Ovary (tissue), 10 donors: ENCODE measurements at places on chromosomes 7 and 10. TPM values are rescaled to one million over a fixed set of nuclear protein-coding genes. Genes with fewer than 3 reads are reported as not detected.

- no peak overlapping the region for H3K4me3 ChIP-seq
- no peaks in the 10 kb centered on the region for H3K36me3 ChIP-seq
- no peaks in the 10 kb centered on the region for H3K27me3 ChIP-seq
- DNase-seq: no peak
- H3K27ac ChIP-seq: no peak overlapping the region
These were observed 220.5 kb upstream of the SEMA3D start for GRCh38 chr7:85407391-85407790.

DNA sequence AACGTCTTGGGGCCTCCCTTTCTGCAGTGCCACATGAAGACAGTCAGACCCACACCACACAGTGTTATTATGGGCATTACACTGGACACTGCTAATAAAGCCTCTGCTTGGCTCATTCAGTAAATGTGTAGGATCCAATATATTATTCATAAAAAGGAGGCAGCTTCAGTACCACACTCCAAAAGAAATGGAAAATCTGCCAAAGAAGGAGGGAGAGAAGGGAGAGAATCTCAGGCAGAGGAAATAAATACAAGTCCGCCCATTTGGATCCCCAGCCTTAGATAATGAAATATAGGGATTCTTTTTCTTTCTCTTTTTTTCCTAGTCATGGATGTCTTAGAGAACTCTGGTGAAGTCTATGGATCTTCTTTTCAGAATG is 162.2 kb downstream of the ELMO1 start:
- H3K36me3 ChIP-seq: no peaks in the 10 kb centered on the region
- H3K27ac ChIP-seq: no peak overlapping the region
- H3K4me1 ChIP-seq: peaks cover 25% of the 10 kb centered on the region

GRCh38 chr10:130931256-130931655 is 380.3 kb downstream of the TCERG1L start:
- H3K27ac ChIP-seq: no peak overlapping the region
- H3K27me3 ChIP-seq: no peaks in the 10 kb centered on the region
- DNase-seq: no peak
- H3K36me3 ChIP-seq: no peaks in the 10 kb centered on the region

- H3K4me3 ChIP-seq: no peak overlapping the region
- H3K27ac ChIP-seq: no peak overlapping the region
- no peaks in the 10 kb centered on the region for H3K27me3 ChIP-seq
These were observed 95.6 kb downstream of the ST7 start for GRCh38 chr7:117048882-117049281.

SNX10 gene
- 4.4 TPM for total RNA-seq

DNA sequence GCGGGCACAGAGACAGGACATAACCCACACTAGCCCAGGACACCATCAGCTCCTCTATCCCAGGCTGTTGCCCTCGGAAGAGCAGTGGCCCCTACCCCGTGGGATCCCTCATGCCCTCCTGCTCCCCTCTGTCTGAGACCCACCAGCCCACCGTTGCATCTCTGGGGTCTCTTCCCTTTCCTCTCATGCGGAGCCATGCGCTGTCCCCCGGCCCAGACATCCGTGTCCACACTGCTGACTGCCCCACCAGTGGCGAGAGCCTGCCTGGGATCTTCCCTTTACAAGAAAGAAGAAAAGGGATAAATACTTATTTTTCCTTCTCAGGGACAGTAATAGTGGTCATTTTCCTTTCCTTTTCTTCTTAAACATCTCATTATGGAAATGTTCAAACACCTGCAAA is 115.4 kb downstream of the WDR37 start:
- H3K36me3 ChIP-seq: no peaks in the 10 kb centered on the region
- no peaks in the 10 kb centered on the region for H3K4me1 ChIP-seq
- H3K27me3 ChIP-seq: no peaks in the 10 kb centered on the region
- DNase-seq: no peak

ZMYND11 gene
- 86.8 TPM for total RNA-seq

GRCh38 chr7:65477326-65477725 is 103.7 kb downstream of the ZNF92 start:
- no peaks in the 10 kb centered on the region for H3K27me3 ChIP-seq
- no peak overlapping the region for H3K4me3 ChIP-seq
- H3K27ac ChIP-seq: no peak overlapping the region
- H3K36me3 ChIP-seq: no peaks in the 10 kb centered on the region
- H3K4me1 ChIP-seq: no peaks in the 10 kb centered on the region

CDNF gene
- total RNA-seq: 6.0 TPM

DNA sequence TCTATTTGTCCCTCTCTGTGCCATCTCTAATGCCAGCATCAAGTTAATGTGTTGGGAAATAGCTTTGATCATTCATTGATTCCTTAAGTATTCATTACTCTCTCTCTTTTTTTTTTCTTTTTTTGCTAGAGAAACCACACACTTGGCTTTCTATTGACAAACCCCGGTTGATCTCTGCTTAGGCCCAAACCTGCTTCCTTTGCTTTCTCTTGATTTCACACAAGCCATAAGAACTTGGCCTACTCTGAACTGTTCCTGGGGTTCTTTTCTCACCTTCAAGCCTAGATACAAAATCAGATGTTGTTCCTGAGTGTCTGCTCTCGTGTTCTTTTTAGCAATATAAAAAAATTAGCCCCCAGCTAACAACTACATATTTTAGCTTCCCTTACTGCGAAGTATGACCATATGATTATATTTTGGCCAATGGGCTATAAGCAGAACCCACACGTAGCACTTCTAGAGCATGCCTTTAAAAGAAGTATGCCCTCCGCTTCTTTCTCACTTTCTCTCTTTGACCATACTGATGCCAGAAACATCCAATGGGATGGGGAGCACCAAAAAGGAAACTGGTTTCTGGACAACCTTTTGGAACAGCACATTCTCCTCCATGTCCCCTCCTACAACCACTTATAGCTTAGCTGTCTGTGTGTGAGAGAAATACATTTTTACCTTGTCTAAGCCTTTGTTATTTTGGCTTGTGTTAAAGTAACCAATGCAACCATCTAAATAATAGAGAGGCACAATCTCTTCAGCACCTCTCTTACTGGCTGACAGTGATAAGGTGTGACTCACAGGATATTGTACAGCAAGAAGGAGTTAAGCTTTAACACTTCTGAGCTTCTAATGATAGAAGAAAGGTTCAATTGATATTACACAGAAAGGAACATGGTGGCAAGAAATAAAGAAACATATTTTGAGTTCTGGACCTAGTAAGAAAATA is 96.6 kb upstream of the LRRN3 start:
- no peaks in the 10 kb centered on the region for H3K27me3 ChIP-seq
- DNase-seq: no peak
- H3K4me3 ChIP-seq: no peak overlapping the region

- H3K4me3 ChIP-seq: no peak overlapping the region
- no peak overlapping the region for H3K27ac ChIP-seq
- no peaks in the 10 kb centered on the region for H3K27me3 ChIP-seq
- no peaks in the 10 kb centered on the region for H3K36me3 ChIP-seq
These were observed 234.7 kb downstream of the GFRA1 start for GRCh38 chr10:116038259-116038658.

ZNF804B gene
- 0.25 TPM for total RNA-seq

GRCh38 chr7:138396251-138397070 is 63.6 kb upstream of the TRIM24 start:
- no peak overlapping the region for H3K27ac ChIP-seq
- no peaks in the 10 kb centered on the region for H3K27me3 ChIP-seq

GRCh38 chr10:77630507-77630848 is 7.1 kb downstream of the KCNMA1 start:
- DNase-seq: no peak
- peaks cover 1% of the 10 kb centered on the region for H3K4me1 ChIP-seq
- H3K4me3 ChIP-seq: no peak overlapping the region
- no peaks in the 10 kb centered on the region for H3K36me3 ChIP-seq

- H3K27me3 ChIP-seq: no peaks in the 10 kb centered on the region
- H3K4me3 ChIP-seq: no peak overlapping the region
- no peaks in the 10 kb centered on the region for H3K36me3 ChIP-seq
- peaks cover 9% of the 10 kb centered on the region for H3K4me1 ChIP-seq
These were observed 58.1 kb downstream of the FHIP2A start for GRCh38 chr10:114879541-114880158.

FFAR4 gene
- total RNA-seq: 3.7 TPM

- H3K4me3 ChIP-seq: no peak overlapping the region
- H3K27me3 ChIP-seq: no peaks in the 10 kb centered on the region
- no peak for DNase-seq
- H3K36me3 ChIP-seq: no peaks in the 10 kb centered on the region
These were observed 32.8 kb downstream of the JCAD start for GRCh38 chr10:30026578-30026977.

DNA sequence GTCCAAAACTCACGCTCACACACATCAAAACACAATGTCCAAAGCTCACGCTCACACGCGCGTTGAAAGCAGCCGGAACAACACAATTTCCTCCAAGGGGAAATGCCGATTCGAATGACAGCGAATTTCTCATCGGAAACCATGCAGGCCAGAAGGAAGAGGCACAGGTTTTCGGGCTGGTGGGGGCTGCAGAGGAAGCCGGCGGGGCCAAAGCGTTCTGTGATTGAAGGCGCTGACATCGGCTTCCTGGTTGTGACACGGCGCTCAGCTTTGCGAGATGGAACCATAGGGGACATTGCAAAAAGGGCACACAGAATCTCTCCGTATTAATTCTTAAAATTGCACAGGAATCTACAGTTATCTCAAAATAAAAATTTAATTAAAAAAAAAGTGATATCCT is 61.3 kb downstream of the FOXL3 start:
- H3K36me3 ChIP-seq: no peaks in the 10 kb centered on the region
- DNase-seq: no peak

UCMA gene
- not detected for total RNA-seq

GRCh38 chr10:36177071-36177470 is 535.0 kb upstream of the FZD8 start:
- no peaks in the 10 kb centered on the region for H3K4me1 ChIP-seq
- no peaks in the 10 kb centered on the region for H3K36me3 ChIP-seq
- no peak for DNase-seq

INHBA gene
- 8.8 TPM for total RNA-seq

GRCh38 chr7:140677496-140677895 is 4.8 kb downstream of the ADCK2 start:
- DNase-seq: no peak
- no peaks in the 10 kb centered on the region for H3K4me1 ChIP-seq
- no peaks in the 10 kb centered on the region for H3K27me3 ChIP-seq
- H3K27ac ChIP-seq: no peak overlapping the region
- H3K36me3 ChIP-seq: no peaks in the 10 kb centered on the region
- no peak overlapping the region for H3K4me3 ChIP-seq

DNA sequence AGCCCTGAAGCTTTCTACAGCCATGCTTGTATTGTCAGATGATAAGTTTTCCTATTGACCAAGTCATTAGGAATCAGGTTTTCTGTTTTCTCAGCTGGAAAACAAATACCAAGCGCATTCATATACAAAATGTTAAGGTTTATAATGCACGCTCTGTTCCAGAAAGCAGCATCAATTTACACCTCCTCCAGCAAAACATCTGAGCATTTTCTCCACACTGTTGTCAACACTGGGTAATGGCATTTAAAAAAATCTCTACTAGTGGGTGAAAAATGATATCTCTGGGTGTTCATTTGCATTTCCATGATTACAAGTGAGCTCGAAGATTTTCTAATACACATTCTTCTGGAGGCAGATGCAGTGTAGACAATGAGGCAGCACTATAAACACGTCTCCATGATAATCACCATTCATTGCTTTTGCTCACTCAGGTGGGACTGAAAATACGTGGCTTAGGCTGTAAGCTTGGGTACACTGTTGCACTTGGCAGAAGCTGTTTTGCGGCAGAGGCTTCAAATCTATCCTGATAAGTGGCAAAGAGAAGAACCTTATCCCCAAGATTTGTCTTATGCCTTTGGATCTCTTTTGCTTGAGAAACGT is 114.8 kb upstream of the PLPP4 start:
- no peaks in the 10 kb centered on the region for H3K27me3 ChIP-seq
- H3K4me3 ChIP-seq: no peak overlapping the region
- H3K27ac ChIP-seq: no peak overlapping the region
- H3K4me1 ChIP-seq: no peaks in the 10 kb centered on the region

- H3K36me3 ChIP-seq: no peaks in the 10 kb centered on the region
- no peak overlapping the region for H3K27ac ChIP-seq
- H3K4me1 ChIP-seq: no peaks in the 10 kb centered on the region
- no peaks in the 10 kb centered on the region for H3K27me3 ChIP-seq
- DNase-seq: no peak
These were observed 197.5 kb downstream of the GPAM start for GRCh38 chr10:111986079-111986478.

YAE1 gene
- total RNA-seq: 21.0 TPM

GRCh38 chr7:46485481-46486065 is 564.5 kb upstream of the IGFBP3 start:
- H3K4me3 ChIP-seq: no peak overlapping the region
- no peak for DNase-seq
- no peaks in the 10 kb centered on the region for H3K4me1 ChIP-seq
- no peaks in the 10 kb centered on the region for H3K27me3 ChIP-seq
- H3K27ac ChIP-seq: no peak overlapping the region

DNA sequence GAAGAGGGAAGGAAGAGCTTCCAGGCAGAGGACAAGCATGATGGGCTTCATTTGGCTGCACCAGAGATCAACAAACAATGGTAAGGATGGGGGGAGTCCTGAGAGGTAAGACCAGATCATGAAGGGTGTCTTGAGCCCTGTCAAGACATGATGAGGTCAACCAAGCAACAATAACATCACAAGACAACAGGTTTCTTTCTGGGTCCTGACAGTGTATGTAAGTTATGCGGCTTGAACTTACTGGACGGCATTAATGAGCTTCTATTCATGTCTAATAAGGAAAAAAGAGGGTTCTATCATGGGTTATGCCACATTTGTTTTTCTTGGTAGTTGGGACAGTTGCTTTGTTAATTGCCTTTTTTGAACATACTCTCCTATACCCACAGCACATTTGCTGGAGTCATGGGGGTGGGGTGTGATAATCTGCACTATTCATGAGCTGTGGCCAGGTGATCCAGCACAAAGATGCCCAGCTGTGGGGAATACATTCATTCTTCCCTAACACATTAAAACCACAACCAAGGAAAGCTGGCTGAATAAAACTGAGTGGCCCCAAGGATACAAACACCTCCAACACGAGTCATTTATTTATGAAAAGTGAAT is 168.8 kb upstream of the KLF14 start:
- H3K27ac ChIP-seq: peak overlapping the region; percentile 39
- H3K36me3 ChIP-seq: no peaks in the 10 kb centered on the region
- H3K27me3 ChIP-seq: no peaks in the 10 kb centered on the region
- DNase-seq: no peak

DNA sequence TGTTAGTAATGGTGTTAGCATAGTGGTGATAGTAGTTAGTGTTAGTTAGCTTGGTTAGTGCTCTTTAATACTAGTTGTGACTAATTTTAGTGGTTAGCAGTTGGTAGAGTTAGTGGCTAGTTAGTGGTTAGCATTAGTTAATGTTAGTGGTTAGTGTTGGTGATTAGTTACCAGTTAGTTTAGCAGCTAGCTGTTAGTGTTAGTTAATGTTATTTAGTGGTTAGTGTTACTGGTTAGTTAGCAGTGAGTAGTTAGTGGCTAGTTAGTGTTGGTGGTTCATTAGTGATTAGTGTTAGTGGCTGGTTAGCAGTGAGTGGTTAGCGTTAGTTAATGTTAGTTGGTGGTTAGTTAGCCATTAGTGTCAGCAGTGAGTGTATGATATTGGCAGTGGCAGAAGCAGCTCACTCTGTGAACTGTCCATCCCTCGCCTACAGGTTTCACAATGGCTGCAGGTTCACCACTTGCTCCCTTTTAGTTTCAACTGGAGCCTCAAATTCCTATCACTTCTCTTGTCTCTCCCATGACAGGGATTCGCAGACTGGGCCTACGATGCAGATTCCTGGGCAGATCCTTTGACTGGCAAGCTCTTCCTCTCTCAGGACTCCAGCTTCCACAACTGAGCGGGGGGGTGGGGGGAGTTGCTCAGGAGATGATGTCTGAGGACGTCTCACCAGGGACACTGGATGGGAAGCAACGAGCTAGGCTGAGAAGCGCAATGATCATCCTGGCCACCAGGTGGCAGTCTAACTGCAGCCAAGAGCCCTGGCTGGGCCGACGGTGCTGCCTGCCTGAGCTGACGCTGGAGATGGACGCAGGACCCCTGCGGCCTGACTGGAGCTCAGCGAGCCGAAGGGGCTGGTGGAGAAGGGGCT is 19.5 kb downstream of the GHRHR start:
- no peaks in the 10 kb centered on the region for H3K27me3 ChIP-seq
- H3K4me3 ChIP-seq: no peak overlapping the region
- no peaks in the 10 kb centered on the region for H3K36me3 ChIP-seq
